Panc1 (cell line): ENCODE measurements at places on chromosomes 2 and 18. TPM values are rescaled to one million over a fixed set of nuclear protein-coding genes. Genes with fewer than 3 reads are reported as not detected.

Gene TWIST2
- total RNA-seq, result 4.2 TPM

DNA sequence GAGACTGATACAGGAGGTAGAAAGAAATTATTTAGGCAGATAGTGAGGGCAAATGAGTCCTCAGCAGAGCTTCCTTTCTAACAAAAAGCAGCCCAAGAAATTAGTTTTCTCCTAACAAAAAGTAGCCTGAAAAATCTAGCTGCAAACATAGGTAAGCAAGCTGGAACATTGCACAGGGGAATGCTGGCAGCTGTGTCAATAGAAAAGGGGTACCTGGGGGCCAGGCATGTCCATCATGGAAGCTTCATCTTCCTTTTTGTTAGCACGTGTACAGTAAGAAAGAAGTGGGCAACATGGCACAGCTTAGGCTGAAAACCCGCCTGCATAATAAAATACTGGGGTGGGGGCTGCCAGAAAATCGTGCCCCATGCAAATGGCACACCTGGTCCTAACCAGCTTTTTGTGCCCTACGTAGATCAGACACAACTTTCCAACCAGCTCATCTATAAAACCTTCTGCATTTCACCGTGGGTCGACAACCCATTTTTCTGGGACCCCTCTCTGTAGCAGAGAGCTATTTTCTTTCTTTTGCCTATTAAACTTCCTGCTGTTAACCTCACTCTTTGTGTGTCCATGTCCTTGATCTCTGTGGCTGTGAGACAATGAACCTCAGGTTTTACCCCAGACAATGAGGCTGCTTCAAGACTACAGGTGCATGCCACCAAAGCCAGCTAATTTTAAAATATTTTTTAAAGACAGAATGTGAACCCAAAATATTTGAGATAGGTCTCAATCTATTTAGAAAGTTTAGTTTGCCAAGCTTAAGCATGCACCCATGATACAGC, 6.6 kb upstream of the MTHFD2 start:
- DNase-seq, result no peak

DNA sequence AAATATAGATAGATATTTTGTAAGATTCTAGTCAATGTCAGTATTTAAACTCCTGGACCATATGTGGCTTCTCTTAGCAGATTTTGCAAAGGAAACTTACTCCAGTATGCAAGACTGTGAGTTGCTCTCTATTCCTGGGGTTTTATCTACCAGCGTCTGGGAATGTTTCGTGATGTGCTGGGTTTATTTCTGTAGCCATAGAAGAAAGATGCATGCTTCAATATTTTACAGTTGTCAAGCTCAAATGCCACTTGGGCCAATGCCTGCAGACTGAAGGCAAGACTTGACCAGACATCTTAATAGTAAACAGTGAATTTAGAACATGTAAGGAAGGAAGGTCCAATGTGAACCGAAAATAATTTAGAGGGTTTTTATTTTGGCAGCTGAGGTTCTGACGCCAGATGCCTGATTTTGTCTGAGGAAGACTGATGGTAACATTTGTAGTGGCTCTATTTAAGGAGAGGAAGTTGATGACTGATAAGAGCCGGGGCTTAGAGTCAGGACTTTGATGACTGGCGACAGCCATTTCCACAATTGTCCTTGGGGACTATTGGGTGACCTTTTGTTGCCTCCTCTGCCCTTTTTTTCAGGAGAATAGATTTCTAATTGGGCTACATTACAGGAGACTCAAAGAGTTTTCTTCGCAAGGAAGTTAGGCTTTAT, 154.3 kb downstream of the RAPGEF4 start:
- no peak for DNase-seq

GRCh38 chr2:173599821-173600359, 245.2 kb downstream of the CDCA7 start:
- DNase-seq, result no peak

DNA sequence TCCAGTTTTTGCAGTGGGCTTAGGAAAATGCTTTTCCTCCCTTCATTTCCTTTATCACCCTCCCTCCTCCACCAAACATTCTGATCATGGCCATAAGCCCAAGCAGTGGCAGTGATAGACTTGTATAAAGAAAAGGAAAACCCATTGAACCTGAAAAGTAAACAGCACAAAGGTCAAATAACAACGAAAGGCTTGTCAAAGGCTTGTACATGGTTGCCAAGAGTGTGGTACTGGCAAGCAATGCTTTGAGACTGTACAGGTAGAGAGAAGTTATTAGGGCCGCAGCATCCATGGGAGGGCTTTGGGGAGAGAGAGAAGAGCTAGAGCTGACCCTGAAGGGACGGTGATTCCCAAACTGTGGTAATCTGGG, 2.1 kb upstream of the VWA3B start:
- DNase-seq, result no peak

DNA sequence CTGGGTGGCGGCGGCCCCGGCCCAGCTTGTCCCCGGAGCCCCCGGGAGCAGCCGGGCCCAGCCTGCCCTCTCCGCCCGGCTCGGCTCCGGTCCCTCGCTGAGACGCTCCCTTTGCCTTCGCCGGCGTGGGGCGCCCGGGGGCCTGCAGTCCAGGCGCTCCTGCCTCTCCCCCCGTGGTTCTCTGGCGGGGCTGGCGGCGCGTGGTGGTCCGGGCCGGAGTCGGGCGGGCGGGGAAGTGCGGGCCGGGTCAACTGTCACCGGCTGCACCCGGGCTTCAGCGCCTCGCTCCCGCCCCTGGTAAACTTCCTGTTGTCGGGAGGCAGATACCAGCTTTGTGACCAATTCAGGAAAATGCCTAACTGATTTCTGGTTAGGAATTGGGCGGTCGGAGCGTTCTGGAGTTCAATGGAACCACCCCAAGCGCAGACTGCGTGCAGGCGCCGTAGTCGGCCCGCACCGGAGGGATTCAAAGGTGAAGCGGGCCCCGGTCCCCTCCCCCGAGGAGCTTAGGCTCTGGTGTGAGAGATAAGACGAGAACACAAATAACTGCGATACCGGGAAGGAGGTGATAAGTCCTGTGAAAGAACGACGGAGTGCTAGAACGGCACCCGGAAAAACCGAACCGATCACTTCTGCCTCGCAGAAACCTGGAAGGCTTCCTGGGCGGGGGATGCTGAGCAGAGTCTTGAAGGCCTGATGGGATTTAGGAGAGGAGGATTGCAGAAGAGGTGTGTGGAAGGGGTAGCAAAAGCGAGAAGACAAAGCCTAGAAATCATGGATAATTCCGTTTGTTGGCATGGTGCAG, 891 bp downstream of the CAB39 start:
- no peak for DNase-seq

DNA sequence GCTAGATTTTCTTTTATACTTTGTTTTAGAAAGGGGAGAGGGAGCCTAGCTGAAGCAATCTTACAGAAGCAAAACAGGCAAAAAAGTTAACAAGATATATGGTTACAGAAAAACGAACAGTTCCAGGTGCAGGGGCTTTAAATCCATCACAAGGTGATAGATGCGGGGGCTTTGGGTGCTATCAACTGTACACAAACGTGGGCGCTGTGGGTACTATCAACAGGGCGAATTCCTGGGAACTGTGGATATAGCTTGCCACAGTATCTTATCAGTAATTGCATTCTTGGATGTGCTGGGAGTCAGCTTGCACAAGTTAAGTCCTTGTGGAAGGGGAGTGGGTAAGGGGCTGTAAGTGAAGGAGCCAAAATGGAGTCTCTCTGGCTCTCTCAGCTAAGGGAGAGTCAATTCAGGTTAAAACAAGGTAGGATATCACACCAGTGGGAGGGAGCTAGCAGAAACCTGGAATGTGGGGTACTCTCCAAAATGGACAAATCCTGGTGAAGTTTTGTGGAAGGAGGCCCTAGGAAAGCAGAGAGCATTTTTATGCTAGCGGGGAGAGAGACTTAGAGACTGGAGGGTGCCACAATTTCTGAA, 325.8 kb upstream of the SPHKAP start:
- DNase-seq, result no peak

DNA sequence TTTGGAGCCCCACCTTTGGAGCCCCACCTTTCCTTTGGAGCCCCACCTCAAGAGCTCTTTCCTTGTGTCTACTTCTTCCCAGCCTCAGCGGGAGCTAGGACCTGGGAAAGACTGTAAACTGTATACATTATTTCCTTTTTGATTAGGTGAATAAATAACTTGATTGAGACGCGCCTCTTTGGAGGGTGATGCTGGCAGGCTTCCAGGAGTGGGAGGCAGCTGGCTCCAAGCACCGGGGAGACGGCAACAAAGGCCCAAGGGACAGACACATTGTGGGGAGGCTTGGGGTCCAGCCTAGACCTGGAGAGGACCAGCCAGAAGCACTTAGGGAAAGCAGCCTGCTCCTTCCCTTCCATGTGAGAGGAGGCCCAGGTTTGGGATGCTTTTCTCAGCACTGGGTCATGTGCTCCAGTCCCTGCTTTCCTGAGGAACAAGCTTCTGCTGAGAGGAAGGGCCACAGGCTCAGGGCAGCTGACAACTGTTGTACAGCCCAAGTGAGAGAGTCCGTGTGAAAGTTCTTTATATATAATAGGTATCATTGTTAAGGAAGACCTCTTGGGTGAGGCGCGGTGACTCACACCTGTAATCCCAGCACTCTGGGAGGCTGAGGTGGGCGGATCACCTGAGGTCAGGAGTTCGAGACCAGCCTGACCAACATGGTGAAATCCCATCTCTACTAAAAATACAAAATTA, 297.2 kb upstream of the SLC14A2 start:
- no peak for DNase-seq

- DNase-seq, result no peak
These were observed 49.7 kb downstream of the CD28 start for GRCh38 chr2:203756161-203756560.

- no peak for DNase-seq
These were observed 96.8 kb downstream of the GLI2 start for GRCh38 chr2:120832296-120833070.

DNA sequence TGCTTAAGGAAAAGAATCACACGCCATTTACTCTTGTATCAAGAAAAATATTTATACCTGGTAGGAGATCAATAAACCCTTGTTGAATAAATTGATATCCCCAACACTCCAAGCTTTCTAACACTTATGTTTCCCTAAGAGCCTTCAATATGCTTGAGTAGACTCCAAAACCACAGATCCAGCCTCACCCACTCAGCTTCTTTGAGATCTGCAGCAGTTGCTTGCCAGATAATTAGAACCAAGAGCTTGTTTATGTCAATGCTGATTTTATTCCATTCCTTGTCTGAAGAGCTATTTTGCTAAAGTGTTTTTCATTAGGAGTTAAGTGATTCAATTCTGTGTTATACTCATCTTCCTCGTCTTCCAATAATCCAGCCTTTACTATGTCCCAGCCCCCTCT, 26.3 kb upstream of the CRIM1 start:
- no peak for DNase-seq
